ENCODE measurements at places on chromosomes 3 and 15.

- DNase-seq, result no peak
These were observed 8.6 kb downstream of the SCN5A start for GRCh38 chr3:38640661-38641452.

DNA sequence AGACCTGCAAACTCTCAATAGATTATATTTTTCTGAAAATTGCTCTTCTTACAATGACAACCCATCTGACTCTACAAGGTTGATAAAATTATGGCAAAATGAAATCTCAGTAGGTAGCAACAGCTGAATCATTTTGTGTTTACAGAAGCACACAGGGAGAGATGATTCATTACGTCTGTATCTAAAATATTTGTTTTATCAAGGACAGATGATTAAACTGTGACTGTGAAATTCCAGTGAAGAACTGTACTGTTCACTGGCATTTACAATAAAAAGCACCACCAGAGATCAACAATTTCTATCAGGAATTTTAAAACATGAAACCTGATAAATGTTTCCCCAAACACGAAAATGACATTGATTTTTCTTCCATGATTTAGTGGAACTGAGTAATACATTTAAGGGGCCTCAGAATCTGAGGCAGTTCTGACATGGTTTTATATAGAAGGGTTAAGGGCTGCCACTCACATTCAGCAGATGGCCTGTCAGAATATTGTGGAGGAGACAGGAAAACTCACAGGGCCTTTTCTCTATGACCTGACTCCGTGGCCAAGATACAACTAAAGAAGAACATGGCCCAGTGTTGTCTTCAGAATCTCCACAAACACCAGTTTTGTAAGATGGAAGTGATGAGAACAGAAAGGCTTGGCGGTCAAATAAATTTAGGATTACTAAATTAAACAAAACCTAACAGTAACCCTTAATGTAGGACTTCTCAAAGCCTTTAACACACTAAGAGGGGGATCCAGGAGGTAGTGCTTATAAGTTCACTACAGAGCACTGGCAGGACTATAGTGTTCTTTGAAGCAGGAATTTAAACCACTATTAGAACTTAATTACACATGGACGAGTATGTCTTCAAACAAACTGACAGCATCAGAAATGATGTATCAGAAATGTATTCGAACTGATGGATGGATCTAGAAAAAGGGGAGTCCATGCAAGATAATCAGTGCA is 25.9 kb downstream of the RAD18 start:
- no peak for DNase-seq

DNA sequence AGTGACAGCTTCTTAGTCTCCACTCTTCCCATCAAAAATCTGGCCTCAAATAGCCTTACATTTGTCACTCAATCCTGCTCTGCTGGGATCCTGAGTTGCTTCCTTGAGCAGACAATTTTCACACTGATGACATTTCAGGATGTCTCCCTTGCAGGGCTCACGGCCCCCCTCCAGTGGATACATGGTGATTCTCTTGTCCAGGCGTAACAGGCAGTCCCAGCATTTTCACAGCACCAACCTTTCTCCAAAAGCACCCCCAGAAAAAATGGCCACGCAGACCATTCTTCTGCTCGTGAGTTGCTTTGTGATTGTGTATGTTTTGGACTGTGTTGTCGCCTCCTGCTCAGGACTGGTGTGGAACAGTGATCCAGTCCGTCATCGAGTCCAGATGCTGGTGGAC is 47.4 kb upstream of the WNT7A start:
- DNase-seq, result no peak

DNA sequence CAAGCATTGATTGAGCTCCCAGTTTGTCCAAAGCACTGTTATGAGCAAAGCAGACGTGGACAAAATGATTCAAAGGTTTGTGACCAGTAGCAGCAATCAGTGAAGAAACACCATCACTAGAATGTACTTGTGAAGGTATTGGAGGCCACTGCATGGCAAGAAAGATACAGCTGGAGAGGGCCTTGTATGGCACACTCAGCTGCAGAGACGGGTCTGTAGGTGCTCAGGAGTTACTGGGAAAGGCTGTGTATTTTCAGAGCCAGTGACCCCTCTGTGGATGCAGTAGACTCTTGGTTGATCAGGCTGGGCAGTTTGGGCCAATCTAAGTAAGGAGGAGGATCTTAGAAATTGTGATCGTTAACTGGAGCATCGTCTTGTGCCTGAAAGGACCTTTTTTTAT is 120.0 kb downstream of the GHSR start:
- no peak for DNase-seq

DNA sequence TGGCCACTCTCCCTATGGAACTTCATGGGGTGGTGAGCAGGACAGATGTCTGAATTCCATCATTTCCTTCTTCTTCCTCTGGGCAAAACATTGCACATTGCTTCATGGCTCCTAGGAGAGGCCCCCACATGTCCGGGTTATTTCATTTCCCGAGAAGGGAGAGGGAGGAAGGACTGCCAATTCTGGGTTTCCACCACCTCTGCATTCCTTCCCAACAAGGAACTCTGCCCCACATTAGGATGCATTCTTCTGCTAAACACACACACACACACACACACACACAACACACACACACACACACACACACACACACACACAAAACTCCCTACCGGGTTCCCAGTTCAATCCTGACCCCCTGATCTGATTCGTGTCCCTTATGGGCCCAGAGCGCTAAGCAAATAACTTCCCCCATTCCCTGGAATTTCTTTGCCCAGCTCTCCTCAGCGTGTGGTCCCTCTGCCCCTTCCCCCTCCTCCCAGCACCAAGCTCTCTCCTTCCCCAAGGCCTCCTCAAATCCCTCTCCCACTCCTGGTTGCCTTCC is 1.9 kb downstream of the RHO start:
- no peak for DNase-seq

DNA sequence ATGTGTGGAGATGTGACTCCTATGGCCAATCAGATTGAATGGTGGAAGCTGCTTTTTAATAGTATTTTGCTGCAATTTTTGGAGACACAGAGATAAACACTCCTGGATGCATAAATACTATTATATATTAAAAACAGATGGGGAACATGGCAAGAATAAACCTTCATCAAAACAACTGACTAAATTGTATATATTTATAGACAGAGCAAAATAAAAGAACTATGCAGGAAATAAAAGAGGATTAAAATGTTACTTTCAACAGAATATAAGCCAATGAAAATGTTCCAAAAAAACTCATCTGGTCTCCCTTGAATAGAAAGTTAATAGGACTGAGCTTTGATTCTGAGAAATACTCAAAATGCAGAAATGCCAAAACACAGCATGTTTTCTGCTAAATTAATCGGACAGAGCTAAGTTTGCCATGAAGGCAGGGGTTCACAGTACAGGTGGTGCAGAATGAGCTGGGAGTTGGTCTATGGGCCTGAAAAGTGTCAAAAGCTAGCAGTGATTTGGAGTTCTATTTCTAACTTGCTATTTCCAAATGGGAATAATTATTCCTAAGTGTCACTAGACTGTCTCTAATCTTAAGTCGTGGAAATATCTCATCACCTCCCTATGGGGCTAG is 227.2 kb downstream of the CNTN3 start:
- DNase-seq, result no peak

DNA sequence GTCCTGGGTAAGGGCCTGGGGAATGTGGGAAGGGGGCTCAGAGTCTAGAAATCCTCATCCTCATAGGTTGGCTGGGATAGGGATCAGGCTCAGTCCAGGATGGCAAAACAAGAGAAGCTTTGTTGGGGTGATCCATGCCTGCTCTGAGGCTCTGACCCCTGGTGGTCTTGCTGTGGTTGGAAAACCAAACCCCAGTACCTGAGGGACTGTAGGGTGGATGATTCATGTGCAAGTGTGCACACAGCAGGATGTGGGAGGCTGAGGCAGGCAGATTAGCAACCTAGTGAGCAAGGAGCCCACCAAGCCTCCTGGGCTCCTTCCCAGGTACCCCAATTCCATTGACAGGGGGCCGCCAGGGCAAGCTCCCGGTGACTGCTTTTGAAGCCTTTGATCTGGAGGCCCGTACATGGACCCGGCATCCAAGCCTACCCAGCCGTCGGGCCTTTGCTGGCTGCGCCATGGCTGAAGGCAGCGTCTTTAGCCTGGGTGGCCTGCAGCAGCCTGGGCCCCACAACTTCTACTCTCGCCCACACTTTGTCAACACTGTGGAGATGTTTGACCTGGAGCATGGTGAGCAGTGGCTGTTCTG is 3.1 kb downstream of the KLHDC8B start:
- DNase-seq, result no peak

DNA sequence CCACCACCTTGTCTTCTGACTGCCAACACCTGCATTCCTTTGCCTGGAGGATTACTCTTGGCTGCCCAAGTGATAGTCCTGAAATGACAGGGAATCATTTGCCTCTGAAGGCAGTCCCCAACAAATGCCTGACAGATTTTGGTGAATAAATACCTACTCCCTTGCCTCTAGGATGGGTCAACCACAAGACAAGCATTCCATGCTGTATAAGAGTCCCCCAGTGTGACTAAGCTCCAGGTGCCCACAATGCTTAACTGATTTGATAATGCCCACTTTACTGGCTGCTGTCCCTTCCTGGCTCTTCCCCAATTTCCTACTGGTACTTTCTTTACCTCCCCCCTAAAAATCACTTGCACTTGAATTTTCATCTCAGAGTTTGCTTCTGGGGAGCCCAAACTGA is 14.8 kb downstream of the THRB start:
- DNase-seq, result no peak
